Progenitor cell of endocrine pancreas (in vitro differentiated cells): ENCODE measurements at places on chromosomes 13 and 19. TPM values are rescaled to one million over a fixed set of nuclear protein-coding genes. Genes with fewer than 3 reads are reported as not detected.

DNA sequence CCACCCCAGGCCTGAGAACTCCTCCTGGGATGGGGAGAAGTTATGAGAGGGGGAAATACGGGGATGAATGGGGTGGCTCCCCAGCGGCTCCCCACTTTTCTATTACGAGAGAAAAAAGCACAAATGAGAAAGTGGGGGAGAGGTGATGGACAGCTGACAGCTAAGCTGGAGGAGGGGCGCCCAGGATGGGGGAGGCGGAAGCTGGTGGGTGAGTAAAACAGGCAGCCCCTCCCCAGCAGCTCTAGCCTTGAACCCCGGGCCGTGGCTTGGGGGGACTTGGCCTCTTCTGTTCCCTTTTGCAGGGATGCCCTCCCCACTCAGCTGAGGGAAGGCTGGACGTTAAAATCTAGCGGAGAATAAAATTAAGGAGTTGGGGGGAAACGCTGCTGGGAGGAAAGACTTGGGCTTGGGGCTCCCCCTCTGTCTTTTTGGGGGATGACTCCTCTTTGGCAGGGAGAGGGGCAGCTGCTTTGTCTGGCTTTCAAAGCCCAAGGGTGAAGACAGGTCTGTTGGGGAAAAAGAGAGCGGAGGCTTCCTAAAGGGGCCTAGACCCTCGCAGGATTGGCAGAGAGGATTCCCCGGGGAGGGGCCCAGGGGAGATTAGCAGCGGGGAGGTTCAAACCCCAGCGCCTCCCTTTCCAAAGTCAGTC lies 1.4 kb upstream of the SAMD1 start:
- peaks cover 3% of the 10 kb centered on the region for H3K27me3 ChIP-seq
- H3K36me3 ChIP-seq, result peaks cover 22% of the 10 kb centered on the region
- peak overlapping the region; percentile 98 for H3K27ac ChIP-seq
- peak overlapping the region; percentile 96 for H3K4me3 ChIP-seq
- H3K4me1 ChIP-seq, result peaks cover 12% of the 10 kb centered on the region

DNA sequence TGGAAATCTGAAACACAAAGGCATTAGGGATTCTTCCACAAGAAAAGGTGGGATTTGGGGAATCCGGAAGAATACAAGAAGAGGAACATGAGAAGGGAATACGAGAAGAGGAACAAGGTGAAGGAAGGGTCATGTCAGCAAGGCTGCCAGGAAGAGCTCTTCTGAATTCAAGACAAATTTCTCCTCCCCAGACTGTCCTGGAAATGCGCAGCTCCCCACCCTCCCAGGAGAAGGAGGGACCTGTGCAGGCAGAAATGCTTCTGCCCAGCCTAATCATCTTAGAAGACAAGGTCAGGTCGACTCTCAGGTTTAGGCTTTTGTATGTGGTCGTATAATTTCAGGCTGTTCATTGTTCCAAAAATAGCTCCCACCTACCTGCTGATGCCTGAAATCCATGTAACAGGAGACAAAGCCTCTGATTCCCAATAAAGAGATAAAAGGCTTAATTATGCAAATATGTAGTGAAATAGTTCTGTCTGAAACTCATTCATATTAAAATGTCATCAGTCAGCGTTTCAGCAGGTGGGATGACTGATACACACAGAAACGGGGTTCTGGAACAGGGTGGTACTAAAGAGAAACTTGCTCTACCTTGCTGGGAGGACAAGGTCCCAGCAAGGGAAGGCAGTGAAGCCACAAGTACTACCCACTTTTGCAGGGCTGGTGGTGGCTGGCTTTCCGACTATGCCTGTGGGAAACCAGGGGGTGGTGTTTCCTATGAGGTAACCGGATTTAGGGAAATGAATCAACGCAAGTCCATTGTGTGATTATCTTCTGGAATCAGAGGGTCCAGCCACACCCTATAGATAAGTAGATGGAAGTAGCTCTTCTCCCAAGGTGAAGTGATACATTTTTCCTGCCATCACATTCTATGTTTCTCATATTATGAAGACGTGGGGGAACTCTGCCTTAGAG lies 76.1 kb downstream of the KL start:
- H3K4me1 ChIP-seq, result peaks cover 5% of the 10 kb centered on the region
- no peak for DNase-seq
- peak overlapping the region; percentile 18 for H3K27ac ChIP-seq
- H3K36me3 ChIP-seq, result no peaks in the 10 kb centered on the region
- H3K27me3 ChIP-seq, result no peaks in the 10 kb centered on the region

- H3K27me3 ChIP-seq, result no peaks in the 10 kb centered on the region
- H3K4me1 ChIP-seq, result no peaks in the 10 kb centered on the region
- no peaks in the 10 kb centered on the region for H3K36me3 ChIP-seq
- no peak for DNase-seq
- no peak overlapping the region for H3K27ac ChIP-seq
Measured at GRCh38 chr13:54232700-54233099, 1204.1 kb downstream of the OLFM4 start.

CDC42EP5 gene
- total RNA-seq, result 1.6 and 2.1 TPM in 2 replicates

DNA sequence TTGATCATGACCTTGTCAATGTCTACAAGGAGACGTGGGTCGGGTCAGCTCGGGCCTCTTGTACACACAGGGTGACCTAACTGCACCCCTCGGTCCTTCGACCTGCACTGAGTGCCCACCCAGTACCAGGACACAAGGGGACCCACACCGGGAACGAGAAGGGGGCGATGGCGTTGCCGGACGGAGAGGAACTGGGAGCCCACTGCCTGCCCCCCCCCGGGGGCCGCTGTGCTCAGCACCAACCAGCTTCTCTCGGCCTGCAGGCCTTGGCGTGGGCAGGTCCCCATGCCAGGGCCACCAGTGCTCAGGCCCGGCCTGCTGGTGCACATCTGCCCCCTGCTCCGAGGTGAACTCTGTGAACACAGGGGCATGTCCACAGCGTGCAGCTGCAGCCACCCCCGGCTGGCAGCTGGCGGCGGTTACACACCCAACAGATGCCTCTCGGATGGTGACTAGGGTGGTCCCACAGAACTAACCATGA lies 14.1 kb downstream of the CFD start:
- peaks cover 1% of the 10 kb centered on the region for H3K4me1 ChIP-seq
- no peaks in the 10 kb centered on the region for H3K27me3 ChIP-seq
- H3K36me3 ChIP-seq, result peaks cover 10% of the 10 kb centered on the region
- H3K27ac ChIP-seq, result no peak overlapping the region
- H3K4me3 ChIP-seq, result no peak overlapping the region

TNFSF13B gene
- total RNA-seq, result 3.1 and 3.3 TPM in 2 replicates

DNA sequence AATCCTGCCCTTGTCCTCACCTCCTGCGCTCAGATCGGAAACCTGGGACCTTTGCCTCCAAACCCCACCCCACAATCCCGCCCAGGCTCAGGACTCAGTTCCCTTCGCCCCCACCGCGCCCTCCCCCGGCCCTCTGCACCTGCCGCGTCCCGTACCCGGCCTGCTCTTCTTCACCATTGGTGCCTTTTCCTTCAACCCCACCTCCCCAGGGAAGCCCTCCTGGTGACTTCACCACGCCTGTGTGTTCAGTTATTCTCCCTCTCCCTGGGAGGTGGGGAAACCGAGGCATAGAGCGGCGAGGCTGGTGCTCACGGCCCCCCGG lies 19.3 kb upstream of the TCF3 start:
- no peak overlapping the region for H3K27ac ChIP-seq
- H3K27me3 ChIP-seq, result peaks cover 37% of the 10 kb centered on the region
- DNase-seq, result no peak
- peaks cover 20% of the 10 kb centered on the region for H3K4me1 ChIP-seq
- no peaks in the 10 kb centered on the region for H3K36me3 ChIP-seq

DNA sequence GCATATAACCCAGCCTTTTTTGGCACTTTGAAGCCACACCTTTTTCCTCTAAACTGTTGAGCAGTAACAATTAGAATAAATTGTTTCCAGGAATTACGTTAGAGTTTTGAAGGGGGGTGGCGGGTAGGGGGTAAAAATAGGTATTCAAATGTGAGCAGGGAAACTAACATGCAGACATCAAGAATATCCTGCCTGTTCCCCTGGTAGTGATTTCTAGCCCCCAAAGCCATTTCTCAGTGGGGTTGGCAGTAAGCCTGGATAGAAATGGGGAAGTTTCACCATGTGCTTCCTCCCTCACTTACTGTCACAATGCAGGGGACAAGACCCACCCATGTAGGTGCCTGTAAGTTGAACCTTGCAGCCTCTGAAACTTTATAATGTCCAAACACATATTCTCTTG lies 3.8 kb downstream of the DOCK9 start:
- H3K4me3 ChIP-seq, result no peak overlapping the region
- H3K36me3 ChIP-seq, result no peaks in the 10 kb centered on the region
- H3K27ac ChIP-seq, result no peak overlapping the region
- H3K4me1 ChIP-seq, result peaks cover 43% of the 10 kb centered on the region
- H3K27me3 ChIP-seq, result peaks cover 8% of the 10 kb centered on the region
- no peak for DNase-seq

DNA sequence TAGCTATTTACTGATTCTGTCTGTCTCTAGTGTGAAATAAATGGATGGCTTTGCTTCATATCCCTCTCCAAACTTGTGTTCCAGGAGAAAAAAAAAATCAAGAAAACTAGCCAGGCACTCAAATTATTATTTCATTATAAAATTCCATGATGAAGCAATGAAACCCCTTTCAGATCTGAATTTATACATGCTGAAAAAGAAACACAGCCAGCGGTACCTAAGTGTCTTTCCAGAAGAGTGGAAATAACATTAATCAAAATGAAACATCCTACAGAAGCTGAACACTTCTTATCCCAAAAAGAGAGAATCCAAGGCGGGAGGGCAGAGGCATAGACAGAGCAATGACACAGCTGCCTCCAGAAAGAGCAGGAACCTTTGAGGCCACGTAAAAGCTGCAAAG lies 15.9 kb downstream of the ENOX1 start:
- H3K4me3 ChIP-seq, result no peak overlapping the region
- DNase-seq, result no peak
- no peaks in the 10 kb centered on the region for H3K36me3 ChIP-seq
- H3K27me3 ChIP-seq, result peaks cover 3% of the 10 kb centered on the region
- H3K4me1 ChIP-seq, result peaks cover 3% of the 10 kb centered on the region
- H3K27ac ChIP-seq, result no peak overlapping the region

GRCh38 chr19:38849147-38849859 lies 483 bp downstream of the HNRNPL start:
- H3K27me3 ChIP-seq, result no peaks in the 10 kb centered on the region
- H3K27ac ChIP-seq, result peak overlapping the region; percentile 99
- DNase-seq, result peak; percentile 96
- H3K4me1 ChIP-seq, result peaks cover 29% of the 10 kb centered on the region
- peak overlapping the region; percentile 92 for H3K4me3 ChIP-seq
- H3K36me3 ChIP-seq, result peaks cover 19% of the 10 kb centered on the region

GRCh38 chr13:73865027-73865426 lies 269.2 kb downstream of the KLF12 start:
- H3K27me3 ChIP-seq, result no peaks in the 10 kb centered on the region
- no peak overlapping the region for H3K4me3 ChIP-seq
- H3K4me1 ChIP-seq, result peaks cover 4% of the 10 kb centered on the region
- no peak overlapping the region for H3K27ac ChIP-seq

MISP3 gene
- total RNA-seq, result 3.0 and 3.5 TPM in 2 replicates

DNA sequence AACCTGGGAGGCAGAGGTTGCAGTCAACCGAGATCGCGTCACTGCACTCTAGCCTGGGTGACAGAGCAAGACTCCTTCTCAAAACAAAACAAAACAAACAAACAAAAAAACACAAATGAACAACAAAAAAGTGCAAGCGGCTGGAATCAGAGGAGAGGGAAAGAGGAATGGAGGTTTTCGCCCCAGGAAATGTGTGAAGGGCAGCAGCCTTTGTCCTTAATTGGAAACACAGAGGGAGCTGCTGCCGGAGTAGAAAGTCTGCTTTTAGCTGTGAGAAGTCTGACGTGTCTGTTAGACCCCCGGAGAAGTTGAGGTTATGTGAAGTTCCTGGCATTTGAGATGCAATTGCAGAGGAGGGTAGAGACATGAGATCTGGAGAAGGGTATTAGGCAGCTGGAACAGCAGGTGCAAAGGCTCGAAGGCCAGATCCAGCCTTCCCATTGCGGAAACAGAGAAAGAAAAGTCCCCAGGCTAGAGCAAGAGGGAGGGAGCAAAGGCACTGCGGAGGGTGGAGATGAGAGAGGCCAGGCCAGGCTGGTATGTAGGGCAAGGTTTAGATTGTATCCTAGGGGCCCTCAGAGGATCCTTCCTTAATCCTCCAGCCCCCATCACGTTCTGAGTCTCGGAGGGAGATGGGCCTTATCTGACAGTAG lies 473 bp downstream of the TMIGD2 start:
- no peaks in the 10 kb centered on the region for H3K27me3 ChIP-seq
- H3K36me3 ChIP-seq, result no peaks in the 10 kb centered on the region
- peaks cover 2% of the 10 kb centered on the region for H3K4me1 ChIP-seq
- DNase-seq, result no peak
- peak overlapping the region; percentile 44 for H3K27ac ChIP-seq

KRTDAP gene
- 1.6 and 4.8 TPM in 2 replicates for total RNA-seq

DNA sequence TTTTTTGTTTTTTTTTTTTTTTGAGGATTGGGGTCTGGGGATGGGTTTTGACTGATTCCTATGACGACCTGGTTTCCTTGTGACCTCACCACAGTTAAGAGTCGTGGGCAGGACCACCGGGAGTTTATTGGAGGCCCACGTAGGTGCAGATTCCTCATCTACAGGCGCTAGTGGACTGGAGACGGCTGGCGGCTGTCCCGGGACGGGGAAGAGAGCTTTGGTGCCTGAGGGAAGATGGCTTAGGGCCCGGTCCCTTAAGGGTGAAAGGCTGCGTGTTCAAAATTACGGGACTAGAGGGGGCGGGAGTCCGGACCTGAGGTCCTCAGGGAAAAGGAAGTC lies 682 bp upstream of the TEAD2 start:
- no peaks in the 10 kb centered on the region for H3K27me3 ChIP-seq
- no peak overlapping the region for H3K27ac ChIP-seq
- H3K36me3 ChIP-seq, result peaks cover 9% of the 10 kb centered on the region
- peaks cover 6% of the 10 kb centered on the region for H3K4me1 ChIP-seq
- DNase-seq, result no peak

GRCh38 chr13:43141685-43142084 lies 118.3 kb downstream of the DNAJC15 start:
- no peak overlapping the region for H3K27ac ChIP-seq
- no peak overlapping the region for H3K4me3 ChIP-seq
- H3K27me3 ChIP-seq, result peaks cover 8% of the 10 kb centered on the region
- H3K4me1 ChIP-seq, result peaks cover 25% of the 10 kb centered on the region
- DNase-seq, result no peak

BRSK1 gene
- 67.6 and 68.7 TPM in 2 replicates for total RNA-seq

PLK5 gene
- total RNA-seq, result 0.26 and 0.38 TPM in 2 replicates

DNA sequence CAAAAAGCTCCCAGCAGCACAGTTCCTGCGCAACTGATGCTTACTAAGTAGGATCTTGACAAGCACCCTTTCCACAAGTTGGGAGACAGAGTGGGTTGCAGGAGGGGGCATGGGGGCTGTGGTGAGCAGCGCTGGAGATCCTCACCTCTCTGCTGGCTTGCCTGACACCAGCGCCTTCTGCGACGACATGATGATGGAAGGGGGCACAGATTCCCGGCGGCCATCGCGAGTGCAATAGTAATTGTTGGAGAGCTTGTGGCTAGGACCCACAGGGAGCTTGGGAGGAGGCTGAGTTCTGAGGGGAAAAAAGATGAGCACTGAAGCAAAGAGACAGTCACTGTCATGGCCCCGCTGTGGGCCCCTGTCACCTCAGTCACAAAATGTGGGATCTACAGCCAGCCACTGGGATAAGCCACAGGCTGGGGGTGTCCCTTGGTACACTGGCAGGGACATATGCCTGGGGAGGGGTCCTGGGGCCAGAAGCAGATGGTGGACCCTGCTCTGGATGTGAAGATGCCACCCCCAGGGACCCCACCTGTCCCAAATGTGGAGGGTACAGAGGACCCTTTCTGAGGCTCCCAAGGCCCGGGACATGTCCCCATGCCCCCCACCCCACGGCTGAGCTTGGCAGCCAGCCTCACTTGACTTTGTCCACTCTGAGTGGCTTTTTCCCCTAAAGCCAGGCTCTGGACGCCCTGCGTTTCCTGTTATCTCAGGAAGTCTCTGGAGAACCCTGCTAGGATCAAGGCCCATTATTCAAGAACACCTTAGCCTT lies 4.6 kb downstream of the NDUFA7 start:
- H3K36me3 ChIP-seq, result peaks cover 3% of the 10 kb centered on the region
- no peak for DNase-seq
- H3K4me3 ChIP-seq, result no peak overlapping the region
- no peak overlapping the region for H3K27ac ChIP-seq
- no peaks in the 10 kb centered on the region for H3K27me3 ChIP-seq
- peaks cover 8% of the 10 kb centered on the region for H3K4me1 ChIP-seq
